ENCODE measurements at places on chromosomes 6 and 20.

- no peak for DNase-seq
These were observed 48.1 kb downstream of the WDR27 start for GRCh38 chr6:169653691-169654090.

DNA sequence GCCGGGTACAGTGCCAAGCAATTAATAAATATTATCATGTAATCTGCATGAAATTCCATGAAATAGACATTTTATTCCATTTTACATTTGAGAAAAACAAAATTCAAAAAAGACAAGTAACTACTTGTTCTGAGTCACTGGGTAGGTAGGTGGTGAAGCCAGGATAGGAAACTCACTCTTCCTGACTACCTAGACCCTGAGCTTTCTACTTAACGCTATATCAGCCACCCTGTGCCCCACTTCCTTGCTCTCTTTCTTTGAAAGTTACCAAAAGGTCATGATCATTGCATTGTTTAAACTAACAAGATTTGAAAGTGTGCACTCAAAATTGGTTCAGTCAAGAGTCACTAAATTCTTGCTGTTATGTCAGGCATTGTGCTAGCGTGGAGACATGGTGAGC, 235.7 kb downstream of the CD83 start:
- no peak for DNase-seq

DNA sequence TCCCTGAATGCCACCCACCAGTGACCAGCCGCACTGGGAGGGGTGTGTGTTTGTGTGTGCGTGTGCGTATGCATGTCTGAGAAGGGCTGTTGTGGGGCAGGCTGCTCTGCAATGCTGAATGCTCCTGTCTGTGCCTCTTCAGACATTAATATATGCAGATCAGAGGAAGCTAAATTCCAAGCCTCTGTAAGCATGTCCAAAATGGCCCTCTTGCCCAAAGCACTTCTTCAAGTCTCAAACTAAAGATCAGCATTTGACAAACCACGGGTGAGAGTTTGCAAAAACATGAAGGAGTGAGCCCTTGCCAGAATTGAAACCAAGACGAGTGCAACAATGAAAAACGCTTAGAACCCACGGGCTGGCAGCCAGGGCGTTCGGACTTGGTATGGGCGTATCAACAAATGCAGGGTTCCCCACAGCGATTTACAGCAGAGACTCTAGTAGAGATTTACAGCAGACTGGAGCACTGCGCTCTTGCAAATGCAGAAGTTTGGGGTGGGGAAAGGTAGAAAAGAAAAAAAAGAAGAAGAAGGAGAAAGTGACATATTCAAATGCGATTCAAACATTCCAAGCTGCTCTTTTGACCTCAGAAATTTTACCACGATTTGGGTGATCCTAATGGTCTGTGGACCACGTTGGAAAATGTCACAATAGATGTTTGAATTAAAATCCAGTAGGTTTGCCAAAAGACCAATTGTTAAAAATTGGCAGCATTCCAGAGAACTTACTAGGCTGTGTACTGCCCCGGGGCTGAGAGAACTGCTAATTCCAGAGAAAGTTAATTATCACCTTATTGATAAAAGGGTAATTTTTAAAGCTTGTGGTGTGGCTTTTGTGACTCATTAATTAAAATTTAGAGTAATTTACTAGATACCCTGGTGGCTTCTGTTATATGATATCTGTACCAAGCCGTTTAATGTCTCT, 3.5 kb downstream of the SCML4 start:
- no peak for DNase-seq

DNA sequence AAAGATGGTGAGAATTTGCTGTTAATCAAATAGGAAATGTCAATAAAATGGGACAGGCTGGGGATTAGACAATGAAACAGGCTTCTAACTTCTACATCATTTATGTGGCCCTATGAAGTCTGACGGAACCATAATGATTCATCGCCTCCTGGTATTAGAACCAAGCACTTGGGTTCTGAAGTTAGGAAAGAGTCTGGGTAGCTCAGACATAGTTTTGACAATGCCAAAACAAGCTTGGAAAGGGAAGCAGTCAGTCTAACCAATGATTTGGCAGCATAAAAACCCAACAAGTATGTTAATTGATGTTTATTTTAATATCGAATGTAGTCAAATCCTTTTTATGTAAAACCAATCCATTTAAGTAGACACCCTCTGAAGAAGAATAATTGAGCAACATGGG, 160.8 kb upstream of the RSPO3 start:
- DNase-seq, result no peak

DNA sequence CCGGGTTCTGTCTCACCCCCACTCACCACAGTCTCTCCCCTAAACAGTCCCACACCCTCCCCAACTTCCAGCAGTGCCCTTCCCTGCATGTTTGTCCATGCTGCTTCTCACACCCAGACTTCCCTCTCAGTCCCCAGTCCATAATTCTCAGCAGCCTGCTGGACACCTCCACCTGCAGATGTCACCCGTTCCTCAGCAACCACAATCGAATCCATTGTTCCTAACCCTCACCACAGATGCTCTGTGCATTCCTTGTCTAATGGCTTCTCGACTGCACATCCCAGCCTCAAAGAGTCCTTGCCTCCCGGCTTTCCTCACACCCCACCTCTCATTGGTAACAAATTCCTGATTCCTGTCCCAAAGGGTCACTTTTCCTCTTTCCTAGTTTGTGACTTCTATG, 55.6 kb downstream of the GOPC start:
- no peak for DNase-seq

DNA sequence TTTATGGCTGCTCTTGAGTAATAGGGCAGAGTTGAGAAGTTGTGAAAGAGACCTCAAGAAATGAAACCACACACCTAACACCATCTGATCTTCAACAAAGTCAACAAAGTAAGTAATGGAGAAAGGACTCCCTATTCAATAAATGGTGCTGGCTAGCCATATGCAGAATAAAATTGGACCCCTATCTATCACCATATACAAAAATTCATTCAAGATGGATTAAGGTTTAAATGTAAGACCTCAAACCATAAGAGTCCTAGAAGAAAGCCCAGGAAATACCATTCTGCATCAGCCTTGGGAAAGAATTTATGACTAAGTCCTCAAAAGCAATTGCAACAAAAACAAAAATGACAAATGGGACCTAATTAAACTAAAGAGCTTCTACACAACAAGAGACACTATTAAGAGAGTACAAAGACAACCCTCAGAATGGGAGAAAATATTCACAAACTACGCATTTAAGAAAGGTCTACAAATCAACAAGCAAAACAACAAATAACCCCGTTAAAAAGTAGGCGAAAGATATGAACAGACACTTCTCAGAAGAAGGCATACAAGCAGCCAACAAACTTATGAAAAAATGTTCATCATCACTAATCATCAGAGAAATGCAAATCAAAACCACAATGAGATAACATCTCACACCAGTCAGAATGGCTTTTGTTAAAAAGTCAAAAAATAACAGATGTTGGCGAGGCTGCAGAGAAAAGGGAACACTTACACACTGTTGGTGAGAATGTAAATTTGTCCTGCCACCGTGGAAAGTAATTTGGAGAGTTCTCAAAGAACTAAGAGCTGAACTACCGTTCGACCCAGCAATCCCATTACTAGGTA, 4.0 kb downstream of the MAP3K5 start:
- no peak for DNase-seq

- DNase-seq, result no peak
These were observed 91.2 kb downstream of the DNAH8 start for GRCh38 chr6:38806271-38806670.

- no peak for DNase-seq
These were observed 203.6 kb upstream of the GMDS start for GRCh38 chr6:2448826-2449571.
